Occipital lobe (tissue), 3 donors: ENCODE measurements at places on chromosomes 5 and 9.

- no peak for DNase-seq
These were observed 92.1 kb upstream of the PHYKPL start for GRCh38 chr5:178324481-178325310.

GRCh38 chr5:5295351-5295750 lies 127.1 kb upstream of the ICE1 start:
- DNase-seq, result peak; percentile 75

DNA sequence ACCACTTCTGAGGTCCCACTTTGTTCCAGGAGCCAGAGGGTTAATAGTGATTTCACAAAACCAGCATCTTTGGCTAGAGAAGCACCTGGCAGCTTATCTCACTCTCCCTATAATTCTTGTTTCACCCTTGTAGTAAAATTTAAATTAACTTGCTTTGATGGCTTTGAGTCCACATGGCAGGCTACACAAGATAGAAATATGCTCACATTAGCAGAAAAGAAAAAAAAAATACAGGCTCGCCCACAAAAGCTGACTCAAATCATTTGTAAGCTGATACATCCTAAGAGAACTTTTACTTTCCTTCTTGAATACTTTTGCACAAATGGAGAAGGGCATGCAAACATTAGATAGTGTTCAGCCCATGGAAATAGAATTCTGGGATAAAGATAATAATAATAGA lies 36.2 kb downstream of the TNFSF15 start:
- DNase-seq, result no peak

- no peak for DNase-seq
These were observed 128.4 kb upstream of the BASP1 start for GRCh38 chr5:17089001-17089400.

- no peak for DNase-seq
These were observed 56.7 kb upstream of the LPAR1 start for GRCh38 chr9:111094958-111095357.

GRCh38 chr9:68802525-68803015 lies 97.5 kb downstream of the PIP5K1B start:
- no peak for DNase-seq

GRCh38 chr9:69221036-69221435 lies 47.0 kb downstream of the TJP2 start:
- DNase-seq, result no peak

- DNase-seq, result no peak
These were observed 179.8 kb downstream of the SLC12A2 start for GRCh38 chr5:128263357-128263756.

DNA sequence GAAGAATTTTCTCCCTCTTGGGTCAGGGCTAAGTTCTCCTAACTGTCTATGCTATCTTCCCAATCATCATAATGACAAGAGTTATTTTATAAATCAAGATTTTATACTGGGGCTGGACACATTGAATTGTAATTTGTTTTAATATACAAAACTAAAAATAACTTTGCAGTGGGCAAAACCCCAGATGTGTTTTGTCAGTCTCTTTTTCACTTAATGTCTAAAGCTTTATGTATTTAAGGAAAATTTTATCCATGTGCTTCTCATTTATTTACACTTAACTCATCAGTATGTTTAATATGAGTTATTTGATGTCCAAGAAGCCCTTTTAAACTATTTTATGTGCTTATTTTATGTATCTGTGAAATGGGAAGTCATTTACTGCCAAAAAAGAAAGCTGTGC lies 362.8 kb upstream of the ADAMTSL1 start:
- no peak for DNase-seq

- no peak for DNase-seq
These were observed 46.2 kb downstream of the GALNT10 start for GRCh38 chr5:154236536-154237375.

- no peak for DNase-seq
These were observed 269.6 kb upstream of the RIOK2 start for GRCh38 chr5:97452646-97453045.

GRCh38 chr5:128962211-128962610 lies 3.1 kb upstream of the SLC27A6 start:
- no peak for DNase-seq

DNA sequence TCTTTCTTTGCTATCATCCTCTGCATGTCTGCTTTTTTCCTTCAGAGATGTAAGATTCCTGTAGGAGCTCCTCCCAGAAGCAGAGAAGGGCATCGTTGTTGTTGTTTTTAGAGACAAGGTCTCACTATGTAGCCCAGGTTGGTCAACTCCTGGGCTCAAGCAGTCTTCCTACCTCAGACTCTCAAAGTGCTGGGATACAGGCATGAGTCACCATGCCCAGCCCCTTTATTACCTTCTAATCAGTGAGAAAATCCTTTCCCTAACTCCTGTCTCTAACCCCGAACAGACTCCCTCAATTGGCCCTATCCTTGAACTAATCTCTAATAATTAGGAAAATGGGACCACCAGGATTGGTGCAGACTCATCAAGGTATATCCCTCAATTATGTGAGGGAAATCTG lies 64.4 kb downstream of the GALNT10 start:
- DNase-seq, result no peak

DNA sequence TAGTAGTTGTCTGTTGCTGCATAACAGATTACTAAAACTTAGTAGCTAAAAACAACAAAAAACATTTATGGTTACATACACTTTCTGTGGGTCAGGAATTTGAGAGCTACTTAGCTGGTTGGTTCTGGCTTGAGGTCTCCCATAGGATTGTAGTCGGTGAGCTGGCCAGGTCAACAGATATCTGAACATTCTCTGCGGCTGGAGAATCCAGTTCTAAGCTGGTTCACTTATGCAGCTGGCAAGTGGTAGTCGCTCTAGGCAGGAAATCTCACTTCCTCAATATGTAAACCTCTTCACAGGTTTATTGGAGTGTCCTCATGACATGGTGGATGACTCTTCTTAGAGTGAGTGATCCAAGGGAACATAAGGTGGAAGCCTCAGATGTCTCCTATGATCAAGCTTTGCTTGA lies 65.7 kb upstream of the TNFAIP8 start:
- DNase-seq, result no peak

DNA sequence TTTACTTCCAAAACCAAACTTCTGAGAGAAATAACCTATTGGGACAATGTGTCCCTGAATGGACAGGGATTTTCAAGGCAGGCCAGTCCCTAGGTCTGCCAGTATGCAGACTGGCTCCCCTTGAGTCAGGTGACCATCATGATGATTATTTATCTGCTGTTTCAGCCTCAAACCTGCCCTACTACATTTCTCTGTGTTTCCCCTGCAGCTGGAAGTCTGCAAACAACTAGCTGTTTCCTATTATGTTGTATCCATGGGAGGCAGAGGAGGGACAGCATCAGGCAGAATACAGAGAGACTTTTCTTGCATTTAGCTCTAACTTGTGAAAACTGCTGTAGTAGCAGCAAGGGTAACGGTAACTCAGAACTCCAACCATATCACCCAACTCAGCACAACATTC lies 36.2 kb upstream of the IFNK start:
- DNase-seq, result no peak

- DNase-seq, result no peak
These were observed 82.2 kb upstream of the CNTLN start for GRCh38 chr9:17052626-17053025.

- peak; percentile 5 for DNase-seq
These were observed 40.7 kb downstream of the MAPK9 start for GRCh38 chr5:180251141-180251540.

GRCh38 chr9:135320331-135320730 lies 159.3 kb upstream of the PPP1R26 start:
- no peak for DNase-seq

- DNase-seq, result no peak
These were observed 286.7 kb upstream of the IRX4 start for GRCh38 chr5:2169430-2169808.

DNA sequence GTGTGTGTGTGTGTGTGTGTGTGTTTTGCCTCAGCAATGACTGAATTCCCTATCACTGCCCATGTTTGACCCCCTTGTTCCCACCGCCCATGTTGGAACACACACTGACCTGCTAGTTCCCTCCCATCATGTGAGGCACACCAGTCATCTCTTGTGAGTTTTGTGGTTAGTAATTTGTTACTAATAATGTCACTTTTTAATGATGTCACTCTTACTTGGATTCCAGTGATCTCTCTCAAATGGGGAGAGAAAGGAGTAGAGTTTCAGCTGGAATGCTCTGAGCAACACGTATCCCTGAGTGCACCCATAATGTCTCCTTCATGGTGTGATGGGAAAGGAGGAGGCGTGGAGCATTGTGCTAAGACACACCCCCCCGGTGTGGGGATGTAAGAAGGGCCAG lies 172.6 kb downstream of the SH3GL2 start:
- no peak for DNase-seq

GRCh38 chr9:84002344-84002743 lies 21.7 kb downstream of the RMI1 start:
- DNase-seq, result no peak

GRCh38 chr5:29351170-29351569 lies 1842.3 kb upstream of the CDH6 start:
- DNase-seq, result no peak

GRCh38 chr5:169251333-169252084 lies 49.4 kb downstream of the SLIT3 start:
- DNase-seq, result no peak

DNA sequence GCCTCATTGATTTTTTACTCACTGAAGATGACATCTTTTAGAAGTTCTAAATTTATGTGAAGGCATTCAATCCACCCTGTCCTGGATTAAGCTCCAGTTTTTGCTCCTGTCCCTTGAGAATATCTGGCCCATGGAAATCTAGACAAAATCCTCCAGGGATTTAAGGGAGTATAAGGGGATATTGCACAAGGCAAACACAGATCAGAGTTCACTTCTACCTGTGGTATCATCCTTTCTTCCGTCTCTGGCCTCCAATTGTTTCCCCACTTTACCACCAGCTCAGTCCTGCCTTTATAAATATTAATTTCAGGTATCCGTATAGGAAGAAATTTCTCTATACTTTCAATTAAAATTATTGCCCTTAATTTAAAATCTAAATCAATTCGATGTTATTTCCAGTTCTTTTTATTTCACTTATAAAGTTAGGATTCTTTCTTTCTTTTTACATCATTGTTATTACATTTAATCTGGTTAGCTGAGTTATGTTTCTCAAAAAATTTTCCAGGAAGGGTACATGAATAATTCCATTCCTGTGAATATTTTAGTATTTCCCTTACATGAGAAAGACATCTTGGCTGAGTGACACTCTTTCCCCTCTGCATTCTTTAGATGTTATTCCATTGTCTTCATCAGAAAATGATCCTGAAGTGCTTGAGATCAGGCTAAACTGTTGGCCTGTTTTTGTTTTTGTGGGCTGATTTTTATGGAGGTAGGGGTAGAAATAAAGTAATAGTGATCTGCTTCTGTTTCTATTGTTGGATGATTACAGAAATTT lies 194.3 kb upstream of the MAP3K1 start:
- DNase-seq, result no peak

DNA sequence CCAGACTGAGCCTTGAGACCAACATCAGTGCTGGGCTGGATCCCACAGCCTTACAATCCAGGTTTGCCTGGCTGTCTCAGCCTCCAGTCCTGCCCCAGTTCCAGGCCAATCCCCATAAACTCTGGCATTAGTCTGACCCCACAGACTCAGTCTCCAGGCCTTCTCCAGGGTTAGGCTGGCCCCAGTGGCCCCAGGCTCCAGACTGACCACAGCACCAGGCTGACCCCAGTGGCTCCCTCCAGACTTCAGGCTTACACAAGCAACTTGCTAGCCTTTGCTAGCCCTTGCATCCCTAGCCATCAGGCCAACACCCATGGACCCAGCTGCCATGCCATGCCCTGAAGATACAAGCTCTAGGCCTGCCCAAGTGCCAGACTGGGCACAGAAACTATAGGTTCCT lies 1326.0 kb upstream of the C9orf72 start:
- no peak for DNase-seq

GRCh38 chr5:173774271-173774761 lies 113.8 kb upstream of the CPEB4 start:
- DNase-seq, result no peak

GRCh38 chr9:114499528-114499927 lies 5.7 kb downstream of the WHRN start:
- no peak for DNase-seq

- DNase-seq, result no peak
These were observed 146.4 kb upstream of the TAS2R1 start for GRCh38 chr5:9776525-9776924.
